RWPE2 (cell line): ENCODE measurements at places on chromosomes 11 and 22.

- DNase-seq = no peak
Measured at GRCh38 chr11:77470971-77471370, 2.9 kb downstream of the PAK1 start.

- no peak for DNase-seq
Measured at GRCh38 chr22:22164541-22165272, 79.9 kb upstream of the VPREB1 start.

GRCh38 chr11:44950031-44950624, 555 bp downstream of the TP53I11 start:
- DNase-seq = no peak

DNA sequence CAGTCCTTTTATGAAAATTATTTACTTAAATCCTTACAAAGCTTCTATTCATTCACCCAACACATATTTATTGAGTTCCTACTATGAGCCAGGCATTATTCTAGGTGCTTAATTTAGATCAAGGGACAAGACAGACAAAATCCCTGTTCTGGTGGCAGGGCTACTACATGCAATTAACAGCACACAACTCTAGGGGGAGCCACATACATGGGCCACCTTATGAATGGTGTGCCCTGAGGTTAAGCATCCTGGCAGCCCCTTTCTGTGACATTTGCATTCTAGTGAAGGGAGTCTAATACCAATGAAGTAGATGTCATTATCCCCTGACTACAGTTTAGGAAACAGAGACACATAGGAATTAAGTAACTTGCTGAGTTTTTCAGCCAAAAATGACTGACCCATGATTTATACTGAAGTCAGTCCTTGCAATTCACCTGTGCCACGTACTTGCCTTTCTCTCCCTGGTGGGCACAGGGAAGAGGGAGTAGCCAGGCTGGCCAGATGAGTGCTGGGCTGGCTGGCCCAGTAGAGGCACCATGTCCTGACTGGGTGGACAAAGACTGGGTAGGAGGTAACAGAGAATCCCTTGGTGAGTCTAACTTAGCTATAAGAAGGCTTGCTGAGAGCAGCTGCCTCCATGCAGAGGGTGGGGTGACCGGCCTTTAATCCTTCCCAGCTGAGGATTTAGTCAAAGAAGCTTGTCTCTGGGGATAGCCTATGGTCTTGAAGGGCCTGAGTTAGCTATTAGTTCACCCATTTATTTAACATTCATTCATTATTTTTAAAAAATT, 52.0 kb upstream of the ELF5 start:
- DNase-seq = no peak

- no peak for DNase-seq
Measured at GRCh38 chr11:28759311-28759710, 651.1 kb downstream of the METTL15 start.

GRCh38 chr22:47588578-47588960, 826.1 kb downstream of the TBC1D22A start:
- no peak for DNase-seq

GRCh38 chr11:13327421-13327820, 49.8 kb downstream of the BMAL1 start:
- no peak for DNase-seq

- peak; percentile 100 for DNase-seq
Measured at GRCh38 chr11:34274712-34275398, 83.0 kb downstream of the ABTB2 start.

DNA sequence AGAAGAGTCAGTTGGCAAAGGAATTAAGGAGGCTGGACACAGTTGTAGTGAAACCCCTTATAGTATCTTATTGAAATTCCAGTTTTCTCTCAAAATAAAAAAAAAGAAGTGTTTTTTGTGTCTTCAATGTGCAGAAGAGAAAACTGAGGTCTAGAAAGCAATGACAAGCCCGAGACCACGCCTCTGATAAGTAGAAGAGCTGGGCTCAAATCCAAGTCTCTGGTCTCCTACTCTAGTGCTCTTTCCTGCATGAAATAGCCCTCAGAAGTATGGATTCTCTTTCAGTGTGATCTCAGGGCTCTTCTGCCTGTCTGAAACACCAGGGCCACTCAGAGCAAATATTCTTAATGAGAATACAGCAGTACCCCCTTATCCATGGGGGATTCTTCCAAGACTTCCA, 200.9 kb downstream of the KIF18A start:
- no peak for DNase-seq

GRCh38 chr11:46888636-46889035, 29.7 kb downstream of the LRP4 start:
- no peak for DNase-seq

DNA sequence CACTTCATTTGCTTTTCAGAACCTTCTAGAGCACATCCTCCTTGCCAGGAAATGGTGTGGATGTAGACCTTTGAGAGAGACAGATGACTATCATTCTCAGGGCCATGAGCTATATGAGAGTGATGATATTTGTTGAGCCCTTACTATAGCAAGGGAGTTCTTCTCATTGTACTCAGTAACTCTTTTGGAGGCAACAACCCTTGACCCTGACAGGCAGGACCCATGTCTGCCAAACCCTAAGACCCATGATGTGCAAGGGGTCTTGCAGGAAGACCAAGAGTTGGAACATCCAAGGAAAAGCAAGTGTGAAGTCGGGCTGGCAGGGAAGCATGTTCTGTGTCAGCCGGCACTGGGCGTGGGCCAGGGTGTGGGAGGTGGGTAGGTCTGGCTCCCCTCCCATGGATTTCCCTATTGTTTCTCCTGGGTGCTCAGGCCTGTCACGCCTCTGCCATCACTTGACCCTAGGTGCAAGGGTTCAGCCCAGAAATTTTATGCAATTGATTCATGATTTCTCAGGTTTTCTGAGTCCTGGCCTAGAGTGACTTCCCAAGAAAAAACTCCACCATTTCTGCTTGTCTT, 1.2 kb downstream of the FOLR3 start:
- DNase-seq = no peak

- DNase-seq = no peak
Measured at GRCh38 chr22:19287889-19288288, 3.6 kb downstream of the CLTCL1 start.

GRCh38 chr11:17221968-17222367, 14.2 kb upstream of the PIK3C2A start:
- DNase-seq = no peak

DNA sequence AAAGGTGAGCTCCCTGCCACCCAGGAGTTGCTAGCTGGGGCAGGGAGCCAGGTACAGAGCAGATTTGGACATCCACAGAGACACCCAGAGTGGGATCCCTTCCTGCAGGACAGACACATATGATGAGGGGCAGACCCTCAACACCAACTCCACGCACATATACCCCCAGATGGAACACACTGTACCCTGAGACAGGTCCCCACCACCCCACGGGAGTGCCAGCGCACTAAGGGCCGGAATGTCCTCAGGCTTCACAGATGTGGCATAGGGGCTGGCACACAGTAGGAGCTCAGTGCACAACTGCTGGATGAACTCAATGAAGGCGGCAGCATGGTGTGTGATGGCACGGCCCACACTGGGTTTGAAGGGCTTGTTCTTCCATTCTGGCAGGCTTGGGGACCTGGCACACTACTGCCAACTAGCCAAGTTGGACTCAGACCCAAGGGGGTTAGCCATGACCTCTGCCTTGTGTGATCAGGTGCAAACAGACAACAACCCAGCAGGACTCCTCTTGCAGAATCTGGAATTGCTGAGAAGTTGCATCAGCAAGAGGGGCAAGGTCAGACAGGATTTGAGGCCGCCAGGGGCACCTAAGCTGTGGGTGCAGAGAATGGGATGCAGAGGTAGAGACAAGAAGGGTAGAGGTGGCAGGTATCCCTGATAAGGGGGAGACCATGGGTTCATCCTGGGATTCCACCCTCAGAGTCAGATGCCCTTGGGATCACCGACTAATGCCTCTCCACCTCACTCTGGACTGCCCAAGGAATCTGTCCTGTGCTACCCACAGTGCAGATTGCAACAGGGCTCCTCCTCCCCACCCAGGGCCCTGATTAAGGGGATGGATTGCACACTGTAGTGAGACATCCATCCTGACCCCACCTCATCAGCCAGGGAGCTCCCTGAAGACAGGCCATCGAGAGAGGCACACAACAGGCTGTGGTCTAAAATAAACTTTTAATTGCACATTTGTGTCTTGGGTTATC, 2.4 kb downstream of the C22orf15 start:
- no peak for DNase-seq

GRCh38 chr11:38278457-38279141, 1680.6 kb upstream of the RAG2 start:
- no peak for DNase-seq

- no peak for DNase-seq
Measured at GRCh38 chr11:36513965-36514364, 3.9 kb upstream of the TRAF6 start.

DNA sequence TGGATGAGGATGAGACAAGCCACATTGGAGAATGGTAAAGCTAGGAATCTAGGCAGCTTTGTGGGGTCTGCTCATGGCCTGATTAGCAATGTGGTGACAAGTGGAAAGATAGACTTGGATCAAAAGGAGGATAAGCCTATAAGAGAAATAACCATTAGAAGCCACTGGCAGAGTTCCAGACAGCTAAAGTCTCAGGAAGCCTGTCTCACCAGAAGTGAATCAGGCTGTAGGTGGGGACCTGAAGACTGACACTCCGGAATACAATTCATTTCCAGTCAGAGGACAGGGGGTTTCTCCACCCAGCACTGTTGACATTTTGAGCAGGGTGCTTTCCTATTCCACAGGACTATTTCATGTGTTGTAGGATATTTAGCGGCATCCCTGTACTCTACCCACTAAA, 129.7 kb downstream of the ARHGAP42 start:
- no peak for DNase-seq

DNA sequence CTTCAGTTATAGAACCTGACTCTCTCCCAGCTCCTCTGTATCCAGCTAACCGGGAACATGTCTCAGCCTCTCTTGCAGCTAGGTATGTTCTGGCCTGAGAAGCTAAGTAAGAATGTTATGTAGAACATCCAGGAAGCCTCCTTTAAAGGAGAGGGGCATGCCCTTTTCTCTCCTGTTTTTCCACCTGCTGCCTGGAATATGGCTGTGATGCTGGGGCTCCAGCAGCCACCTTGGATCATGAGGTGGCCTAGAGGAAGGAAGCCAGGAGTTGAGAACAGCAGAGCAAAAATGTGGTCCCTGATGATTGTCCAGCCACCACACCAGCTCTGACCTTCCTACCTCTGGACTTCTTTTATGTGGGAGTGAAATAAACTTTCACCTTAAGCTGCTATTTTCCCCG, 117.6 kb downstream of the MPPED1 start:
- DNase-seq = no peak

DNA sequence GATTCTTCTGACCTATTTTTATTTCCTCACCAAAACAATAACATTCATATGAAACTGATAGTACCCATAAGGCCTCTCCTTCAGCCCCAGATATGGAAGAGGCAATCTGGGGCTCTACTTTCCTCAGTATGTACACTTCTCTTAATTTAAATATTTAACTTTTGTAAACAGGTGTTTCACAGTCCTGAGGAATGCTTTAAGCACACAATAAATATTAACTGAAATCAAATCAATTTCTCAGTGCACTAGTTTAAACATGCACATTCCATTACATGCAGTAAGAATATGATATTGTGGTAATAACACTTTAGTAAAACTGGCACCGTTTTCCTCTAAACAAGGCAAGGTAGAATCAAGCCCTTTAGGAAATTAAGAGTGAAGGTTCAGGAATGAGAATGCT, 28.9 kb downstream of the APIP start:
- DNase-seq = no peak

GRCh38 chr11:5297721-5298323, 3.9 kb downstream of the OR51B4 start:
- no peak for DNase-seq

GRCh38 chr11:72226701-72227100, 2.1 kb downstream of the INPPL1 start:
- DNase-seq = no peak

GRCh38 chr11:3781423-3781822, 15.9 kb downstream of the NUP98 start:
- DNase-seq = no peak

DNA sequence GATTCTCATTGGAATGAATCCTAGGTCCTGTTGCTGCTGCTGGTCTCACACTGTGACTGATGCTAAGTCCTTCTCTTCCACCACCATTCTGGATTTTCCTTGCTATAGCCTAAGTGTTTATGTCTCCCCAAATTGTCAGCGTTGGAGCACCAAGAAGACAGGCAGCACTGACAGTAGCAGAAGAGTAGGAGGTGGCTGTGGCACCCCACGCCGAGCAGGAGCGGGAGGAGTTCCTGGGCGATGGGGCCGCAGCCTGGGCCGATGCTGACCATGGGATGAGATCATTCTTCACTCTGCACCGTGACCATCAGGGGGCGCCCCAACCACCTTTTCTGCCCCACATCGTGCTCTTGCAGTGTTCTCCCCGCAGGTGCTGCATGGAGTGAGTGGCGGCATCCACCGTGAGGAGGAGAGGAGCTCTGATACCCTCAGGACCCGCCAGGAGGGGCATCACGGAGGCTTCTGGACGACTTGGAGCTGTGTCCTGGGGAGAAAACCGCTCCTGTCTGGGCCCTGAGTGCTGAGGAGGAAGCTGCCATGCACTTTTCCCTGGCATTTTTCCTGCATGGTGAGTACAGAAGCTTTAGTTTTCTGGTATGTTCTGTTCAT, 57.0 kb downstream of the LRRC74B start:
- DNase-seq = no peak

DNA sequence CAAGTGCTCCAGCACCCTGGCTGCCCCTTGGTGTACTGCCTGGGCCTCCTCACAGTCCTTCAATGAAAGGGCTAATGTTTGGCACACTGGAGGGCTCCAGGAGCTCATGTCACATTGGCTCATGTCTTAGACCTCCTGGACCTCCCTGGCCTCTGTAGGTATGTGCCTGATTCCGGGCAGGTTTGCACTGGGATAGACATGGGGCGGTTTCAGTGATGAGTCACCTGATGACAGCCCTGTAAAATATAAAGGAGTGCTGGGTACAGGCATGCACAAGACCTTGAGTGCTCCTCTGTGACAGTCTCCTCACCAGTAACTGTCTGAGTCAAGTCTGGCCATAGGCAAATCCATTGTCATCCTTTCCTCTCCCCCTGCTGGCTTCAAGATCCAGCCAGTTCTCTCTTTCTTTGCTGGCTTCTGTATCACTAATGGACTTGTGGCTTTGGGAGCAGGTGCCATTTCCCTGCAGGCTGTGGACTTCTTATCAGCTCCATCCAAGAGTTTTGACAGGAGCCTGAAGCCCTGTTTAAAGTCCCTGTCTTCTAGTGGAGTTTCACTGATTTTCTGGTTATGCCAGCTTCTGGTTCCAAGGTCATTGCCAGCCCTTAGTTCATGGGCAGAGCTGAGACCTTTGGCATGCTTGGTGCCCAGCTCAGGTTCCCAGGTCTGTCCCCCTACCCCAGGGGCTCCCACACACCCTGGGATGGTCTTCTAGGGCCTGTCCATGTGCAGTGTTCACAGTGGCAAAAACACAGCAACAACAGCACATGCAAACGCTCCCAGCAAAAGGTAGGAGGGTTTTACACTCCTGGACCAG, 22.7 kb upstream of the P2RY2 start:
- DNase-seq = peak; percentile 83

DNA sequence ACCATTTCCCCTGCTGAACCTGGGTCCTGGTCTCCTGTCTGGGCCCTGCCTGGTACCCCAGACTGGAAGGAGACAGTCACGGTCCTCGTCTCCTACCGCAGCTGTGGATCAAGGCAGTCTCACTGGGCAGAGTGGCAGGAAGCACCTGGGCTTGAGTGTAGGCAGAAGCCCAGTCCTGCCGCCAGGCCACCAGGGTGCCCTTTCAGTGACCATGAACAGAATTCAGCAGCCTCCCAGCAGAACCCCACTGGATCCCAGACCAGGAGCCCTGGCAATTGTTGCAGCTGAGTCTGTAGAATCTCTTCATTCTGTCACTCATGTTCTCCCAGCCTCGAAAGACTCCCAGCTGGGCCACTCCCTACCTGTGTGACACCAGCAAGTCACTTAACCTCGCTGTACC, 25.5 kb upstream of the CREB3L1 start:
- DNase-seq = no peak
